ENCODE measurements at places on chromosomes 12 and 14. TPM values are rescaled to one million over a fixed set of nuclear protein-coding genes. Genes with fewer than 3 reads are reported as not detected.

The TAS2R43 gene
- total RNA-seq = 3.4 TPM

The PPP1R1A gene
- not detected for total RNA-seq

The CAPS2 gene
- total RNA-seq = 6.6 TPM

The OTUB2 gene
- 2.2 TPM for total RNA-seq

The AHNAK2 gene
- 167 TPM for total RNA-seq

The RPGRIP1 gene
- total RNA-seq = not detected

The IFNG gene
- total RNA-seq = not detected

The LMNTD1 gene
- 0.16 TPM for total RNA-seq

The TRAFD1 gene
- 49.0 TPM for total RNA-seq

The AVPR1A gene
- total RNA-seq = 6.2 TPM

The SLC39A2 gene
- 0.12 TPM for total RNA-seq

The E2F7 gene
- total RNA-seq = 0.97 TPM

The CIROP gene
- not detected for total RNA-seq

The MYF6 gene
- not detected for total RNA-seq

The POC1B gene
- total RNA-seq = 10.7 TPM

The ADCY6 gene
- total RNA-seq = 34.9 TPM

The TAS2R20 gene
- 7.5 TPM for total RNA-seq

The SLC41A2 gene
- 30.1 TPM for total RNA-seq

The CAPZA3 gene
- not detected for total RNA-seq

The SIX4 gene
- total RNA-seq = 16.5 TPM

The GPR162 gene
- 7.3 TPM for total RNA-seq

The HOXC10 gene
- not detected for total RNA-seq

The IAPP gene
- total RNA-seq = not detected

The KRT77 gene
- not detected for total RNA-seq

The FGF23 gene
- not detected for total RNA-seq

The ZC2HC1C gene
- total RNA-seq = 0.85 TPM

The SLC25A47 gene
- 0.16 TPM for total RNA-seq

The GLT8D2 gene
- 91.8 TPM for total RNA-seq

The SLCO1B1 gene
- not detected for total RNA-seq

The RND1 gene
- total RNA-seq = not detected

The BCL7A gene
- total RNA-seq = 6.5 TPM

The KRT86 gene
- under 0.01 TPM for total RNA-seq

The AKAP3 gene
- total RNA-seq = 2.7 TPM

The MFAP5 gene
- 206 TPM for total RNA-seq

The ISM2 gene
- not detected for total RNA-seq

The CMA1 gene
- total RNA-seq = not detected

The SYNDIG1L gene
- total RNA-seq = not detected

The ENDOU gene
- under 0.01 TPM for total RNA-seq

The ARHGAP5 gene
- total RNA-seq = 88.9 TPM

The AGAP2 gene
- 0.73 TPM for total RNA-seq

The FAM181A gene
- total RNA-seq = not detected

The PIWIL1 gene
- total RNA-seq = not detected

The LHX5 gene
- not detected for total RNA-seq

The IL26 gene
- not detected for total RNA-seq

The OR6S1 gene
- total RNA-seq = not detected

The HSPB8 gene
- 1.1 TPM for total RNA-seq

The SYCP3 gene
- 0.16 TPM for total RNA-seq
